ENCODE measurements at places on chromosomes 3 and 15. TPM values are rescaled to one million over a fixed set of nuclear protein-coding genes. Genes with fewer than 3 reads are reported as not detected.

Gene MUSTN1
- total RNA-seq, result 0.54 TPM

Gene ARPP21
- total RNA-seq, result not detected

GRCh38 chr15:58506064-58506490, 74.3 kb downstream of the LIPC start:
- H3K4me1 ChIP-seq, result peaks cover 29% of the 10 kb centered on the region
- peaks cover 3% of the 10 kb centered on the region for H3K36me3 ChIP-seq

- no peaks in the 10 kb centered on the region for H3K36me3 ChIP-seq
- H3K4me1 ChIP-seq, result no peaks in the 10 kb centered on the region
- no peaks in the 10 kb centered on the region for H3K27me3 ChIP-seq
- no peak overlapping the region for H3K4me3 ChIP-seq
- no peak for DNase-seq
Measured at GRCh38 chr15:28004143-28005003, 94.7 kb downstream of the OCA2 start.

Gene BFSP2
- total RNA-seq, result not detected

Gene CELF6
- 0.21 TPM for total RNA-seq

Gene TM6SF1
- total RNA-seq, result 4.0 TPM

- H3K27me3 ChIP-seq, result peaks cover 28% of the 10 kb centered on the region
- peaks cover 5% of the 10 kb centered on the region for H3K36me3 ChIP-seq
- peak overlapping the region; percentile 98 for H3K4me3 ChIP-seq
Measured at GRCh38 chr3:143970773-143971358, 757 bp upstream of the DIPK2A start.

GRCh38 chr3:72903004-72903403, 15.2 kb downstream of the GXYLT2 start:
- no peak overlapping the region for H3K4me3 ChIP-seq
- H3K27ac ChIP-seq, result no peak overlapping the region
- no peaks in the 10 kb centered on the region for H3K36me3 ChIP-seq
- peaks cover 13% of the 10 kb centered on the region for H3K27me3 ChIP-seq
- DNase-seq, result no peak
- no peaks in the 10 kb centered on the region for H3K4me1 ChIP-seq

DNA sequence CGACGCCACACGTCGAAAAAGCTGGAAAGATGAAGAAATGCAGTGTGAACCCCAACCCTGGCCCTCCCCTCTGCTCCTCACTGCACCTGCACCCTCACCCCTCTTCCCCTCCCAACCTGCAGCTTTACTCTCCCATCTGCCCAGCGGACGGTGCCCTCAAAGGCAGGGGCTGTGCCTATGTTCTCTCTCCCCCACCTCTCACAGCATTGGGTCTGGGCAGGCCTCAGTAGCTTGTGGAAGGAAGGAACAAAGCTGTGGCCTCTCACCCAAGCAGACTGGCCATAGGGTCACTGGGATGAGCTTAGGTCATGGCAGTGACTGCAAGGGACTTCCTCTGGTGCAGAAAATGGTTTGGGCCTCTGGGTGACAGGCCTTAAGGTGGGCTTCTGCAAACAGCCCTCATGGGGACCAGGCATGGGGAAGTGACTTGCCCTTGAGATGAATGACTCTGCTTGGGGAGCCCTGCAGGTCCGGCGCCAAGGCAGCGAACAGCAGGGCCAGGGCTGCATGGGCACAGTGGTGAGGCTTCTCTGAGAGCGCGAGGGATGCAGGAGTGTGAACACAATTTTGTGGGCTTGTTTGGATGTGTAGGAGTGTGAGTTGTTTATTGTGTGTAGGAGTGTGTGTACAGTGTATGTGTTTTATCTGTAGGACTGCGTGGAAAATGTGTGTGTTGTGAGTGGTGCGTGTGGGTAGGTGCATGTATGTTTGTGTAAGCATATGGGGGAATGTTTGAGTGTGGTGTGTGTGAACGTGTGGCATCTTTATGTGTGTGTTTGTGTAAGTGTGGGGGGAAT, 29.2 kb downstream of the SRPRB start:
- no peaks in the 10 kb centered on the region for H3K4me1 ChIP-seq
- no peaks in the 10 kb centered on the region for H3K36me3 ChIP-seq
- H3K4me3 ChIP-seq, result no peak overlapping the region
- H3K27ac ChIP-seq, result no peak overlapping the region
- no peak for DNase-seq

- no peak for DNase-seq
- no peak overlapping the region for H3K4me3 ChIP-seq
- H3K36me3 ChIP-seq, result peaks cover 57% of the 10 kb centered on the region
- no peaks in the 10 kb centered on the region for H3K27me3 ChIP-seq
- H3K27ac ChIP-seq, result no peak overlapping the region
Measured at GRCh38 chr15:43412096-43412495, 41.2 kb downstream of the TUBGCP4 start.

- peaks cover 3% of the 10 kb centered on the region for H3K4me1 ChIP-seq
- no peak for DNase-seq
- H3K36me3 ChIP-seq, result no peaks in the 10 kb centered on the region
Measured at GRCh38 chr15:34754674-34755418, at the start of gene GJD2. GJD2 (minus strand) TSS chr15:34754998; CDS start chr15:34754488, 510 bp downstream.

DNA sequence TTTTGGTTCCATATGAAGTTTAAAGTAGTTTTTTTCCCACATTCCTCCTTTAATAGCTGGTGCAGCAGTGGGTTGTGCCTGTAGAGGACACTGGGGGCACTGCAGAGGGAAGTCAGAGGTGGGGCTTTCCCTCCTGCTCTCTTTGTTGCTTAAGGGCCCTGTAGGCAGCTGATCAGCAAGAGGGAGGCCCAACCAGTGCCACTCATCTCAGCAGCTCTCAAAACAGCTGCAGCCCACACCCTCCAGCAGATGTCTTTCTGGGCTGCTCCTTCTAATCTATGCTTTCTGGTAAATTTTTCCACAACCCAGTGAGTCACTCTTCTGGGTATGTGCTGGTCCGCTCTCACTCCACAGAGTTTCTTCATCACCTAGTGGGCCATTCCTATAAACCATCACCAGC, 263.8 kb downstream of the FEZF2 start:
- H3K4me3 ChIP-seq, result no peak overlapping the region
- no peaks in the 10 kb centered on the region for H3K4me1 ChIP-seq
- H3K27me3 ChIP-seq, result no peaks in the 10 kb centered on the region

Gene LSAMP
- total RNA-seq, result not detected

GRCh38 chr15:74571191-74571590, 30.2 kb downstream of the ARID3B start:
- no peak overlapping the region for H3K4me3 ChIP-seq
- peaks cover 53% of the 10 kb centered on the region for H3K36me3 ChIP-seq
- H3K27me3 ChIP-seq, result no peaks in the 10 kb centered on the region
- H3K4me1 ChIP-seq, result peaks cover 26% of the 10 kb centered on the region
- no peak overlapping the region for H3K27ac ChIP-seq

- H3K27ac ChIP-seq, result no peak overlapping the region
- no peaks in the 10 kb centered on the region for H3K4me1 ChIP-seq
- peaks cover 12% of the 10 kb centered on the region for H3K27me3 ChIP-seq
- no peaks in the 10 kb centered on the region for H3K36me3 ChIP-seq
Measured at GRCh38 chr15:62912808-62913207, 129.7 kb upstream of the TPM1 start.
